ENCODE measurements at places on chromosomes 12 and 14.

DNA sequence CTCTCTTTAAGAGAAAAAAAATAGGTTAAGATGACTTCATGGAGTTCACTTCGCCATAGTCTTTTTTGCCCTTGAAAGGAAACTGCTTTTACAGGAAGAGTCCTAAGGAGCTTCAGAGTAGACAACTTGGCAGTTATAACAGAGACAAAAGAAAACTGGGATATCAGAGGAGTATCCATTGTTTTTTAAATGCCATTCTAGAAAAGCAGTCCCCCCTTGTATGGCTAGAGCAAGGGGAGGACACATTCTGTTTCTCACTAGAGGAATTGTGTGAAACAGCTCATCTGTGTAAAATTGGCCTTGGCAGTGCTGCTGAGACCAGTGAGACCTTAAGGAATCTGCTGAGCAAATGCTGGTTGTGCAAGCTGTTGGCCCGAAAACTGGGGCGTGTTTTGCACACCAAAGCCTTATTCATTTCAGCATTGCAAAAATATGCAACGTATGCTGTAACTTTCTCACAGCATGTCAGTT is 128.0 kb downstream of the GPR135 start:
- no peak for DNase-seq

- no peak for DNase-seq
Observed at GRCh38 chr12:92261071-92261470, 115.4 kb upstream of the BTG1 start.

DNA sequence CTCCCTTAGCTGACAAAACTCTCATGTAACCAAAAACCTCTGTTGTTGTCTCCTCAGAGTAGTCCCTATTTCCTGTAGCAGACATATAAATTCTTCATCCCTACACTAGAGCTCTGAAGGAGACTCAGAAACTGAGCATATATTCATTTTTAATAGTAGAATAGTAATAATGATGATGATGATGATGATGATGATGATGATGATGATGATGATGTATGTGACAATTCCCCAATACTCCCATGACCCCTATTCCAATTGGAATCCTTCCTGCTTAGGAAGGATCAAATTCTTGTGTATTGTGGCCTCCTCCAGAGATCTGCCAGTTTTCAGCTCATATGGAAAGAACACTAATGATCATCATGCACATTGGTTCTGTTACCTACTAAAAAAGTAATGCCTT is 26.7 kb downstream of the RASSF9 start:
- DNase-seq: no peak

- no peak for DNase-seq
Observed at GRCh38 chr12:133256321-133256720, 20.6 kb upstream of the ANHX start.

GRCh38 chr12:80721326-80721725 is 4.6 kb downstream of the MYF5 start:
- no peak for DNase-seq

GRCh38 chr12:67243260-67243659 is 25.9 kb upstream of the CAND1 start:
- no peak for DNase-seq

DNA sequence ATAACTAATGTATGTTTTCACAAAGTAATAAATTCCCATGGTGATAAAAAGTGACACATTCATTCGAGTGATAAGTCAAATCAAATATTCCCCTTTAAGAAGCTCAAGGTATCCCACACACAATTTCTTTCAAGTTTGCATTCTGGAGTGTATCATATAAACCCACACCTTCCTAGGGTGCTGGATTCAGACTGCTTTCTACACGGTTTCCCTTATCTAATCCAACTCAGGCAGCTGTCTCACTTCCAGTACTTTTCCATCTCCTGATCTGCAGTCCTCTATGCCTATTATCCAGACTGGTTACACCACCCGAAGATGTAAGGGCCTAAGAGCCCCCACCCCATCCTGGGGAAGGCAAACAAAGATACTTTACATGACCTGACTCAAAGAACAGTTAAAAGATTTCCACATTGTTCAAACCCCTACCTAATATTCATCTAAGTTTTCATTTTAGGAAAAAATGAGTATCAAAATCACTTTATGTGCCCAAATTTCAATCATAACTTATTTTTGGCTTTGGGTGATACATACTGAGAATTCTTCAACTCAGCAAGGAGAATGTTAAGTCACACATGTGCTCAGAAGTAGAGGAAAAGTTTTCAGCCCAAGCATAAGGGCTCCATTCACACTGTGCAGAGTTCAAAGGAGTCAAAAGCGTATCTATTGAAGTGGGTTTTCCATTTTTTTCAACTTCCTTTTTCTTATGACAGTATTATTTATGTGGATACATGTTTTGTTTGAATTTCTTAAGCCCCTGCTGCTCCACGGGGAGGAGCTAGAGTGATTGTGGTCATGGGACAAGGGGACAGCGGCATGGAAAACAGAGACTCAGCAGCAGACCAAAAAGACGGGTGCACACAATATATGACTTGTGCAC is 41.8 kb downstream of the CORO1C start:
- DNase-seq: no peak

- no peak for DNase-seq
Observed at GRCh38 chr14:35687335-35687939, 121.7 kb downstream of the RALGAPA1 start.

GRCh38 chr12:49971141-49971540 is 1.6 kb upstream of the AQP6 start:
- no peak for DNase-seq

- DNase-seq: no peak
Observed at GRCh38 chr12:26101350-26101734, 23.5 kb downstream of the BHLHE41 start.

- no peak for DNase-seq
Observed at GRCh38 chr14:68756000-68756481, 36.8 kb downstream of the ZFP36L1 start.

- no peak for DNase-seq
Observed at GRCh38 chr12:89593233-89593632, 67.4 kb upstream of the POC1B start.

DNA sequence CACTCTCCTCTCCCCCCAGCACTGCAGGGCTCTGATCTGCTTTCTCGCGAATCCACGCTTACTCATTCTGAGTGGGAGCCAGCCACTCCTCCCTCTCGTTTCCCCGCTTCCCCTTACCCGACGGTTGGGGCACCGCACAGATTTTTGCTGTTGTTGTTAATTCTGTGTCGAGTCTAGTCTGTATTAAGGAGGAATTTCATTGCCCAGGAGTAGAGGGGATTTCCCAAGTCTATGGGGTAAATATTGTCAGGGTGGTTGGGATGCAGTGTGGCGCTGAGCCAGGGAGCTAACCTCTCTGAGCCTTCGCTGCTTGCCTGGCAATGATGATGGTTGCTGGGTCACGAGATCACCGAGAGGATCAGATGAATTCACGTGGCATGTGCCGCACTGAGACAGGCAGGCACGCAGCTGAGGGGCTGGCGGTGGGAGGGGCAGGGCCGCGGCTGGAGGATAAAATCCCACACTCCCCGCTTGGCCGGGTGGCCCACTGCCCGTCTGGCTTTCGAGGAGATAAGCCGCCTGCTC is 18.5 kb downstream of the NCOR2 start:
- no peak for DNase-seq

DNA sequence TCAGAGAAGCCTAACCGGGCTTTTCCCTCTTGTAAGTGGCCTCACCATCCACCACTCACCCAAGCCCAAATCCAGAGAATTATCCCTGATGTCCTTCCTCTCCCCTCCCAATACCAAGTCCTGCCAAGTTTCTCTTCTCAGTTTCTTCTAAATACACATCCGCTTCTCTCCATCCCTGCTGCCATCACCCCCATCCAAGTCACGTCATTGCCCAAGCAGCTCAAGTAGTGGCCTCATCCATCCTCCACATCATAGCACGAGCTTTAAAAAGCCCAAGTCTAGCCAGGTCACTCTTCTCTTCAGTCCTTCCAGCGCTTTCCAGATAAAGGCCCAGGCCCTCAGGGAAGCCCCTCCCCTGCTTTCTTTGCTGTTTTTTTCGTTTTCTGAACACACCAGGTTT is 25.4 kb downstream of the IL31 start:
- DNase-seq: no peak

- DNase-seq: no peak
Observed at GRCh38 chr12:2765052-2765451, 29.7 kb upstream of the FKBP4 start.

DNA sequence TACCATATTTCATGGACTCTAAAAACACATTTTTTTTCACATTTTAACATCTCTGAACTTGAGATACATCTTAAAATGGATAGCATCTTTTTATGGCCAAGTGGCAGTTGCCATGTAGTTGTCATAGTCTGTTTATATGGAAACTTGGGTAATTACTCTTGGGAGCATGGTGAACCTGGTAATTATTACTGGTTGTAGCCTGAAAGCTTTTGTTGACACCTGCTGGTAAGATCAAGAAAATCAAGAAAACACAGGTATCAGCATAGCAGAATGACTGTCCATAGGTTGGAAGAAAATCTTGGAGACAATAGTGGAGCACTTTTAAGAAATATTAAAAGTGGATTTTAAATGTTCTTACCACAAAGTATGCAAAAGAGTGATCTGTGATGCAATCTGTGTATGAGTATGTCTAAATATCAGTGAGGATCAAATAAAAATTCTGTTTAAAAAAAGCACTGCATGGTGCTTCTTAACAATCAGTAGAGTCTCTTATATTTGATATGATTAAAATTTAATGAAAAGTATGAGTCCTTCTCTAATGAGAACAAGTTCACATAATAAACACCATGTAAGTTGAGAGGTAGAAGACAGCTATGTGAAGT is 44.2 kb downstream of the TTC8 start:
- DNase-seq: no peak
